ENCODE measurements at places on chromosomes 2 and 18.

DNA sequence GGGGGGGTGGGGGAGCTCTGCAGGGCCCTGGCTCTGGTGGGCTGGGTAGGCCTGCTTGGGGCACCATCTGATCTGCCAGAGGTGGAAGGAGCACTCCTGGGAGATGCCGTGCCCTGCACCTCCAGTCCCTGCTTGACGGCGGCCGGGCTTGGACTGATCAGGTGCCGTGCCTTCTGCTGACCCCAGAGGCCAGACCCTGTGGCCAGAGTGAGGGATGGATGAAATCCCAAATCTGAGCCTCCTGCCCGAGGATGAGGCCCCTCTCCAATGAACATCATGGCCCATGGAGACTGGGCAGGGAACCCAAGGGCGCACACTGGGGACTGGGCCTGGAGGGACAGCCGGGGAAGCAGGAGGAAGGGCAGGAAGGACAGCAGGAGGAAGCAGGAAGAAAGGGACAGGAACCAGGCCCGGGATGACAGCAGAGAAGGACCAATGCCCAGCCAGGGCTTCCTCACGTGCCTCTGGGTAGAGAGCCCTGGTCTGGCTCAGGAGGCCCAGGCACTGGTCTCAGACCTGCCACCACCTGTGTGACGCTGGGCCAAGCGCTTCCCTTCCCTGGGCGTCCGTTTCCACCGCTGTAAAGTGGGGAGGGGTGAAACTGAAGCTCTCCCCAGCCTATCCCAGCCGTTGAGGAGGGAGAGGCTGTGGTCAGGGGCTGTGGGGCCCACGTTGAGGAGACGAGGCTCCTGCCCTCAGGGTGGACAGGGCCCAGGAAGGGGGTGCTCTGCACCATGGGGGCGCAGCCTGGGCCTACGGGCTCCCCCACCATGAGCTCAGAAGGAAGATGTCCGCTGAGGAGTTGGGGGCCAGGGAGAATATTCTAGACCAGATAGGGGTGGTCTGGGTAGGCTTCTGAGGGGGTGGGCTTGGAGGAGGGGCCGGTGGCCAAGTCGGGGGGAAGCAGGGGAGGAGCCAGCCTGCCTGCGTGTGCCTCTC, 1.0 kb upstream of the GPR35 start:
- no peak for DNase-seq

DNA sequence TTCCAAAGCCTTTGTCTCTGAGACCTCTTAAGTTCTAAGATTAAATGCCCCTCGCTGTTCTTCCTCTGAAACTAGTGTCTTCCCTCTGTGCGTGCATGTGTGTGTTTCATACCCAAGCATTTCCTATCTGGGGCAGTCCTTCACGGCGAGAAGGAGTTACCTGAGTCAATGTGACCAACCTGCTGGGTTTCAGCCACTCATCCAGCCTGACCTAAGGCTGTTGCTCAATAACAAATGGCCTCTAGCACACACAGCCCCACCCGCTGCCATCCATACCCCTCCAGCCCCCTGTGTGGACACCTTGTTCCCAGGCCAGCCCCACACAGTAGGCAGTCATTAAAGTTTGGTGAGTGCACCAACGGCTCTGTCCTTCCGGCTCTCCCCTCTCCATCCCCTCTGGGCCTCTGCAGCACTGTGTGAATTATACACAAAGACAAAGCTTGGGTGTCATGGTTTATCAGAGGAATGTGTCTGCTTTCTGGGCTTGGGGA, 53.8 kb upstream of the FOSL2 start:
- no peak for DNase-seq

GRCh38 chr2:99444222-99444621, 45.6 kb downstream of the REV1 start:
- no peak for DNase-seq

GRCh38 chr2:191618046-191618780, 59.7 kb upstream of the NABP1 start:
- no peak for DNase-seq

DNA sequence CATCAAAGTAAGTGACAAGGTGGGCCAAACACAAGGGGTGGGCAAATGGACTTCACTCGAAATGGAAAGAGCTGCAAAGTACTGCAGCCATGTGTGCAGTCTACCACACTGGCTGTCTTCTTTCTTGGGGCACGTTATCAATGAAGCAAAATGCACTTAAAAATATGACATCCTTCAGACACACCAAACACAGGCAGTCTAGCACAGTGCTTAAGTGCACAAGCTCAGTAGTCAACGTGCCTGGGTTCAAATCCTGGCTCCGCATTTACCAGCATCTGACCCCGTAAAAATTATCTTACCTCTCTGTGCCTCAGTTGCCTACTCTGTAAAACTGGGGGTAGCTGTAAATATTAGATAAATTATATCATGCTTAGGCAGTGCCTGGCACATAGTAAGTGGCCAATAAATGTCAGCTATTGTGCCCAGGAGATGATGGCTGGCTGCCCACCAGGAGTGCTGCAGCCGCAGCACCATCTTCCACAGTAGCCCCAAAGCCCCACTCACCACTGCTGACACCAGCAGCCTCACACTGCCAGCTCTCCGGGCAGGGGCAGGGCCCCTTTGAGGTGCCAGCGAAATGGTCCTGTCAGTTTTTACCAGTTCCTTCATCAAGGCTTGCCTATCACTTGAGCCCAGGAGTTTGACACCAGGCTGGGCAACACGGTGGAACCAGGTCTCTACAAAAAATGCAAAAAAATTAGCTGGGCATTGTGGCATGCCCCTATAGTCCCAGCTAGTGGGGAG, 121.8 kb upstream of the SLC1A4 start:
- no peak for DNase-seq

DNA sequence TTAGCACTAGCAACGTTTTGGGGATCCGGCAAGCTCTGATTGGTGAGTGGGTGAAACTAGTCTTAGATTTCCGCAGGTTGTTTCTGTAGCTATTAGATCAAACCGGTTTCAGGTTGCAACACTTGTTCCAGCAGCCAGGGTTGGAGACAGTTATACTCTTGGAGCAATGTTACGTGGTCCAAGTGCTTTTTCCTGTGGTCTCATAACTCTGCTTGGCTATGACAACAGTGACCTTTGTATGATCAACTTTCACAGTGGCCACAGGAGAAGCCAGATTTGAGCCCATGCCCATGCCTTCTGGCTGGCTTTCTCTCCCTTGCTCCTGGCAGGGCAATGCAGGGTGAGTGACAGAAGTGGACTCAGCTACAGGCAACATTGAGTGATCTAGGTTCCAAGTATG, 84.5 kb upstream of the TAF1B start:
- DNase-seq = no peak

DNA sequence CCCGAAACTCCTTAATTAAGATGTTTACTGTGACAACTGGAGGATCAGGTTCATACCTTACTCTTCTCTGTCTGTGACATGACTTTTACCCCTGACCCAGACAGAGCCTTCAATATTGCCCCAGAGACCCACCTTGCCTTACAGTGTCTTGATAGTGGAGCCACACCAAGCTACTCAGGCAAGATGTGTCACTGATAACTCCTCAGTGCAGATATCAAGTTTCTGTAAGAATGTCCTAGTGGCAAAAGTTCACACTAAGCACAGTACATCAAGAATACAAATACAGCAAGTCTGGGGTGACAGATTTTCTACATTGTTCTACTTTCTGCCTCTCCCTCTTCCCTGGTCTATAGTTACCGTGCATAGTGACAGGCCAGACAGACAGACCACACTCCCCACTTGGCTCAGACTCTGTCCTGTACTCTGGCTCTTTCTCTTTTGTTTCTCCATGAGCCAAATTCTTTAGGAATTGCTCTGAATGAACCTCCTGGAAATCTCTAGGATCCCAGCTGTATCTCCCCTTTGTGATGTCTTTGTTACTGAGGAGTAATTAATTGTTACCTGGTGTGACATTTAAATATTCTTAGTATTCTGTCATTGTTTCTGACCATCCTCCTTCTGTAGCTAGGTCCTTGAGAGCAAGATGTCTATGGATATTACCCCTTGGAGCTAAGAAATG, 24.1 kb upstream of the APOB start:
- DNase-seq = no peak

GRCh38 chr2:207164006-207164831, 1.5 kb downstream of the KLF7 start:
- no peak for DNase-seq

DNA sequence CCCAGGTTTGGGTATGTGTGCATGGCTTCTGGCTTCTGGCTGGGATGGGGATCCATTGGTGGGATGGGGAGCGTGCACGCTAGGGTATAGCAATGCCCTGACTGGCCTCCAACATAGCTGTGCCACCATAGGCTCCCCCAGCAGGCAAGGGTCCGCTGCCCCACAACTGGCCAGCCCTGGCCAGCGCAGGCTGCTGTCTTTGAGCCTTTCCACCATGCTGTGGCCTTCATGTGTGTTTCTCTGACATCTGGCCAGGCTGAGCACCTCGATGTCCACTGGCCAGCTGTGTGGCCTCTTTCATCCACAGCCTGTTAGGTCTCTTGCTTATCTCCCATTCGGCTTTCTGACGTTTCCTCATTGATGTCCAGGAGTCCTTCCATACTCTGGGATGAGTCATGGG, 231.3 kb downstream of the NDUFA10 start:
- no peak for DNase-seq

DNA sequence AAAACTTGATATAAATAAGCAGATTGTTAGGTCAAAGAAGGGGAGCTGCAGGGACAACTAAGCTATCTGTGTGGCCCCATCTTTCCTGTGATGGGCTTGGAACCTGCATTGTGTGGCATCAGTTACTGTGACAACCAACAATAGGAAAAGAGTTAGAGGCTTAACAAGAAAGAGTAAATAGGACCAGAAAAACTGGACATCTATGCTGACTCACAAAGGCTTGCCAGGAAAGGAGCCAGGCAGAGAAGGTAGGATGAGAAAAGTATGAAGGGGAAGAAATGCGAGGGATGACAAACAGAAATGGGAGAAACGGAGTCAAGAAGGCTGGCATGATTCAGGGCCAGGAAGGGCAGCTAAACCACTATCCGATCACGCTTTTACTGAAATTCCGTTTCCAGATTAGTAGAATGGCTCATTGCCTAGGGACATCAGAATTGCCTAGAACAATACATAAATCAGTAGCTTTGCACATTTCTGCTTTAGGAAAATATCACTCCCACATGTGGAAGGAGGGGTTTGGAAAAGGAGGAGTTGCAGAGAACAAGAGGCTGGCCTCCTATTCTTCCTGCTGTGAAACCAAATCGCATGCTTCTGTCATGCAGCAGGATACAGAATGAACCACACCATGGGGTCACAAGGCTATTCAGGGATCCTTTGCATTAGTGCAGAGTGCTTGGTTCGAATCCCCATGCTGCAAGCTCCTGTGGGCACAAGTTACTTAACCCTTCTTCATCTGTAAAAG, 7.3 kb downstream of the PLA2R1 start:
- no peak for DNase-seq

- DNase-seq = no peak
Observed at GRCh38 chr2:103135679-103136078, 373.8 kb downstream of the TMEM182 start.

DNA sequence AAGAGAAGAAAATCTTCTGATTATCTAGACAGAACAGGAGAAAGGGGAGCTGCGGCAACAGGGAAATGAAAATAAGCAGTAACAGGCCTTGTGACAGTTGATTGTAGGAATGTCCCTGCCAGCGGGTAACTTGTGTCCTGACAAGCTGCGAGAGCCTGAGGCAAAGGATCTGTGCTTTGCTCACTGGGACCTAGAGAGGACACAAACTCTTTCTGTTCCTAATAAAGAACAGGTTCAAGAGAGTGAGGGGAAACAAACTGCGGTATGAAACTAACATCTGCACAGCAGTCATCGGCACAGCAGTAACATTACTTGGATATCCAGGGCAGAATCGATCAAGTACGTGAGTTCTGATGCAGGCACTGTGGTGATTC, 103.7 kb upstream of the THOC1 start:
- no peak for DNase-seq

DNA sequence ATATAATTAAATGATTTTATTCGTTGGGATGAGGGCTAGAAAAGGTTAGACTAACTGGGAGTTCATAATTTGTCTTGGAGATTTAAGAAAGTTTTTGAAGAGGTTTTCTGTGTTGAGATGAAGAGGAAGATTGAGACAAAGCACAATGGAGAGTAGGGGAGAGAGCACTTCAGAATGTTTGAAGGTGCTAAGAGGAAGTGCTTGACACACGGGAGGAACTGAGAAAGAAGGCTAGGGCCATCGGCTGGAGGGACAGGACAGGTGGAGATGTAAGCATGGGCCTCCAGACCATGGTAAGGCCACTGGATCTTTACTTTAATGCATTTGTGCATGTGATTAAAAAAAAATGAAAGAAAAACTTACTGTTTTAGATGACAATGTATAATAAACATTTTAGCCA, 31.5 kb downstream of the GREB1L start:
- DNase-seq = no peak

GRCh38 chr18:77161961-77162360, 29.4 kb upstream of the MBP start:
- no peak for DNase-seq

DNA sequence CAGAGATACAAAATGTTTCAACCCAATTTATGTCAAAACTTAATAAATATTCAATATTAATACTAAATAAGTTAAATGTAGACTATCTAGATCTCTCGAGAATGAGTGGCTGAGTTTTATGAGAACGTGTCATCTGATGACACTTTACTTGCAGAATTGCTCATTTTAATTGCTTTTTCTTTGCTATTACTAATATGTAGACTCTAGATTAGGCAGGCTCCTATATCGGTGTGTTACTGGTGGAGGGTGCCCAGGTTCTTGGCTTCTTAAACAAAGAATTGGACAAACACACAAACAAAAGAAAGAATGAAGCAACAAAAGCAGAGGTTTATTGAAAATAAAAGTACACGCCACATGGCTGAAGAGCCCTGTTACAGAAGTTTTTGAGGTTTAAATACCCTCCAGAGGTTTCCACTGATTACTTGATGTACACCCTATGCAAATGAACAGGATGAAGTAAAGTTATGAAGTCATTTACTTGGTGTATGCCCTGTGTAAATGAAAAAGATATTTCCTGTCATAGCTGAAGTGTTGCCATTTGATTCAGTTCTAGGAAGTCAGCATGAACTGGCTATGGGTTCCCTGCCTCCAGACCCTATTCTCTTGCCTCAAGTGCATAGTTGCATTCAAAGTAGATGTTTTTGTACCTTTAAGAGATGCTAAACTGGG, 122.9 kb upstream of the ITGA4 start:
- no peak for DNase-seq

- no peak for DNase-seq
Observed at GRCh38 chr18:45221363-45221762, 393.9 kb upstream of the SLC14A2 start.

- DNase-seq = no peak
Observed at GRCh38 chr2:168060986-168061750, 186.2 kb downstream of the STK39 start.

GRCh38 chr2:70073493-70073892, 13.8 kb upstream of the PCBP1 start:
- no peak for DNase-seq

GRCh38 chr2:26399771-26400376, 1.8 kb upstream of the DRC1 start:
- DNase-seq = no peak

DNA sequence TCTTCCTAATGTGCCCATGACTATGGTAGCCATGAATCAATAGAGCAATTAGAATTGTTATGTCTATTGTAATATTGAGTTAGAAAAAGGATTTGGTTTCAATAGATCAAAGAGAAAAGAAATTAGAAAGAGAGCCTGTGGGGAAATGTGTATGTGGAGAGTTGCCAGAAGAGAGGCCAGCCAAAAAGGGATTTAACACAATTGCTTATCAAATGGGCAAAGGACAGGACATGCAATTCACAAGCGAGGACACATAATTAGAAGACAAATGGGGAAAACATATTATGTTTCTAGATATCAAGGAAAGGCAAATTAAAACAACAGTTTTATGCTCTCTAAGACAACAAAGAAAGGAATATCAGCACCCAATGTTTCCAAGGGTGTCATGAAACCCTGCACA, 403.2 kb upstream of the KLHL29 start:
- no peak for DNase-seq

GRCh38 chr18:79092874-79093273, 23.7 kb downstream of the ATP9B start:
- DNase-seq = no peak
